Urinary bladder (tissue), 4 donors: ENCODE measurements at places on chromosomes 7 and 10. TPM values are rescaled to one million over a fixed set of nuclear protein-coding genes. Genes with fewer than 3 reads are reported as not detected.

DNA sequence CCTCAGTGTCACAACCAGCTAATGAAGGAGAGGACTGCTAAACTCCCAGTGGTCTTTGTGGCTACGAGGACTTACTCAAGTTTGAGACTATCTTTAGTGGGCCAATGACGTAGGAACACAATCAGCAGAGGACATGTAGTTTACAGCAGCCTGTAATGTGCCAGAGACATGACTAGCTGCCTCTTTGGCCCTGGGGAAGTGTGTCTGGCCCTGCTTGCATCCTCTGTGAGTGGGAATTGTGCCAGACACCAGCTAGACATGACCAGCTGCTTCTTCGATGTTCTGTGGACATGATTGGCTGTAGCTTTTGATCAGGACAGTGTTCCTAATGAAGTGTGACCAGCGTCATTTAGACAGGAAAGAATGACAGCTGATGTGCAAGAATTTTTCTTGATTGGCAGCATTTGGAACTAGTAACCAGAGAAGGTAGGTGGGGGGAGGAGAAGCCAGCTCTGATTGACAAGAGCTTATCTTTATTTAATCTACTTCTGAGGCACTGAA, 141.7 kb downstream of the AUTS2 start:
- DNase-seq: peak; percentile 15

DNA sequence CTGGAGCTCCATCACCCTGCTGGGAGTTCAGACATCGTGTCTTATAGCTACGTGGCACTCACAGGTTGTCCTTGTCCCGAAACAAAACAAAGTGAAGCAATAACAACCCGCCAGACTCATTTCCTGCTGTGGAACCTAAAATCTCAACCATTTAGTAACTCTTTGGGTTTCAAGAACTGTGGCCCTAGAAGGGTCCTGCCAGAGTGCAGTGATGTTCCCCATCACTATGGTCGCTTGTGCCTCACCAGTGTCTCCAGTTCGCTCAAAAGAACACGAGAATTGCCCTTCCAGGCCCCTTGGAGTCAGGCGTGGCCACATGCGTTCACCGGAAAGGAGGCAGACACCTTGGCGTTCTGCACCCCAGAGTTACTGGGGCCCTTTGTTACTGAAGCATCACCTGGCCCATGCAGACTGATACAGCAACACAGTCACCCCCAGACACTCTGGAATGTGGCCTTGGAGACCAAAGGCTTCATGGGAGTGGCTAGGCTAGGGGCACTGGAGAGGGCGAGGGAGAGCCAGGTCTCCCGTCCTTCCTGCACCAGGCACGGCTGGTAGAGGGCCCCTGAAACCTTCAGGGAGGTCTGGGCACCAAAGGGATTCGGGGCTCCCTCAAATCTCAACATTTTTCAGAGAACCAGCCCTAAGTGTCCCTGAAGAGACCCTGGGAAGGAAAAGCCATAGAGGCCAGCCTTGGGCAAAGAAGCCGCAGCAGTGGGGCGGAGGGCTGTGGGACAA, 908 bp downstream of the CRYGN start:
- DNase-seq: no peak

- DNase-seq: no peak
Measured at GRCh38 chr7:29289156-29290021, 94.8 kb downstream of the CHN2 start.

DNA sequence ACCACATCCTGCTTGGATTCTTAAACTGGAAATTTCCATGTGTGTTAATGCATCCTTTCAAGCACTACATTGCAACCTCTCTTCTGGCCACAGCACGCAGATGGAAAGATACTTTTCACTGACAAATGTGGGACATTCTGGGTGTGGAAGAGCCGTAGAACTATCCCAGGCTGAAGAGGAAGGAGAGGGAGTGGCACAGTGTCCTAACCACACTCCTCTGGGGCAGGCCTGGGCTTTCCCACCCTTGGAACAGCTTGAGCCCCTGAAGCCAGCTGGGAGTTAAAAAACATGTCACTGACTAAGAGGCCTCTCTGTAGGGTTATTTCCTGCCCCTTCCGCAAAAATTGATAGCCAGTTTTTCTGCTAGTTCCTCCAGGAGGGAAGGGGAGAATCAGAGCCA, 34.0 kb upstream of the DNMBP start:
- DNase-seq: no peak

DNA sequence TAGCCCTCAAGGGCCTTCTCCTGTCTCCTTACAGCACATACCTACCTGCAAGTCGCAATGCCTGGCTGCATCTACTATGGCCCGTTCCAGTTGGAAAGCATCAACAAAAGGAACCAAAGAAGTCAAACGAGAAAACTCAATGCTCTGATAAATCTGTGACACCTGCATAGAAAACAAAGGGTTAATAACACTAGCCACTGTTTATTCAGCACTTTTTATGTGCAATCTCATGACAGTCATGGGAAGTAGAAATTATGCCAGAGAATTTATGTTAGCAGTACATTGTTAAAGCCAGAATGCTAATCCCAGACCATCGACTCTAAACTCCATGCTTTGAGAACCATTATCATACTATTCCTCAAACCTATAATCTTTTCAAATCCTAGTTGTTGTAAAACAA, 21.1 kb downstream of the EIF3A start:
- no peak for DNase-seq

Gene FFAR4
- 0.25 TPM for polyA plus RNA-seq

Gene OR2F2
- not detected for polyA plus RNA-seq
